Esophagus squamous epithelium (tissue), 5 donors: ENCODE measurements at places on chromosomes 5 and 9.

GRCh38 chr9:90007516-90008440 lies 403.0 kb downstream of the GADD45G start:
- no peak for DNase-seq

- no peak for DNase-seq
Measured at GRCh38 chr9:36970007-36970888, 63.8 kb downstream of the PAX5 start.

- DNase-seq = no peak
Measured at GRCh38 chr9:100669968-100670367, 92.1 kb downstream of the CAVIN4 start.

DNA sequence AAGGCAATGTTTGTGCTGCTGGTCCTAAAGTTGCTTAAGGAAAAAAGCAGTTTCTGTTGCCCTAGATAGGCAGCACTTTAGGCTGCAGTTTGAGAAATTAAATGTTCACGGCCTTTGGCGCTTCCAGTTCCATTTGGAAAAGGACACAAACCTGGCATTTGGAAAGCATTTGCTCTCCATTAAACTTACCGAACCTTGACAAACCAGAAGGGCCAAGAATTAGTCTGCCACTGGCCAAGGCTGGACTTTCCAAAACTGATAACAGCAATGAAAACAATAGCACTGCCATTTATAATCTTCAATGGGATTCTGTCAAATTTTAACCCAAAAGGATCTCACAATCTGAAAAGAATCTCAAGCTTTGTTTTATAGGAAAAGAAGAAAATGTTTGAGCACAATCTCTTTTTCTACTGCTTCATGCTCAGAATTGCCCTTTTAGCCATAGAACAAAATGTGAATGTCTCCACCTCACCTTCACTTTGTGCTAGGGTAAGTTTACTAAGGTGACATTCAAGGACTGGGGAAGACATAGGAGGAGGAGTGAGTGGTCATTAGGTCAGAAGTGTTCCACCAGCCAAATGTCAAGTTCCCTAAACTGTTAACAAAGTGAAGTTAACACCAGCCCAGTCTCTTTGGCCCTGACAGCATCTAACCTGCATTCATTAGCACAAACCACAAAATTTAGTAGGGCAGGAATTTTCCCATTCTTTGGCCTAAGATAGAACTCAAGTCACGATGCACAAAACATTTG lies 583.4 kb upstream of the DMAC1 start:
- no peak for DNase-seq

GRCh38 chr9:85645909-85646627 lies 95.7 kb downstream of the AGTPBP1 start:
- no peak for DNase-seq

- DNase-seq = no peak
Measured at GRCh38 chr5:89826938-89827337, 582.6 kb downstream of the CETN3 start.

GRCh38 chr9:92729735-92730155 lies 34.9 kb downstream of the BICD2 start:
- no peak for DNase-seq

GRCh38 chr5:164336276-164336675 lies 830.9 kb downstream of the MAT2B start:
- DNase-seq = no peak
